ENCODE measurements at places on chromosomes 7 and 10.

DNA sequence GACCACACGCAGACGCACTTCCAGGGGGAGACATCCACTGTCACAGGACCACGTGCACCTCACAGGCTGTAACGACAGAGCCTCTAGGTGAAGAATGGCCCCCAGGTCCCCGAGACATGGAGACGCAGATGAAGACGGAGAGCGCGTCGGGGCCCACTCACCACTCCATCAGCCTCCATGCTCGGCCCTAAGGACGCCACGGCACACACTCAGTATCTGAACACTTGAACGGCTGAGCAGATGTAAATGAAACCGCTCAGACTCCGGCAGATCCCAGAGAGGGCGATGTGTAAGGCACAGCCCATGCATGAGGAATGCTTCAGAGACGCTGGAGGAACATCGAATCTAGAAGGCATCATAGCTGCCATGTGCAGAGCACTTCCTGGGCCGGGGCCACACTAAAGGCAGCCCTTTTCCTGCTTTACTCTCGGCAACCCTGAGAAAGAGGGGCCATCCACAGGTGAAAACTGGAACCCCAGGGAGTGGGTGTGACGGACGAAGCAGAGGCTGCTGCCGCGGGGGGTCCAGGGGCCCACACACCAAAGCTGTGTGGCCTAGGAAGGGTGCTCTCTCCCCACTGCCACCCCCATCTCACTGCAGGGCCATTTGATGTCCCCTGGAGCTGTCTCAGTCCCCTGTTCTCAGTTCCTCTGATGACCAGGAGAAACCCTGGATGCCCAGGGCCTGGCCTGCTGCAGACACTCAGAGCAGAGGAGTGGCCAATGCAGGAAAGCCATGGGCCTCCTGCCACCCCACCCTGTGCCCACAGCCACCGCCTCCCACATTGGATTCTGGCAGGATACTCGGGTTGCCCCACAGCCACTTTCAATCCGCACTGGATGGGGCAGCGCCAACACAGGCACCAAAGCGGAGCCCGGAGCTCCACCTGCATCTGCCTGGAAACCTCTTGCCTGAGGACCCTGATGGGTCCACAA is 253.8 kb downstream of the MAD1L1 start:
- no peak for DNase-seq

DNA sequence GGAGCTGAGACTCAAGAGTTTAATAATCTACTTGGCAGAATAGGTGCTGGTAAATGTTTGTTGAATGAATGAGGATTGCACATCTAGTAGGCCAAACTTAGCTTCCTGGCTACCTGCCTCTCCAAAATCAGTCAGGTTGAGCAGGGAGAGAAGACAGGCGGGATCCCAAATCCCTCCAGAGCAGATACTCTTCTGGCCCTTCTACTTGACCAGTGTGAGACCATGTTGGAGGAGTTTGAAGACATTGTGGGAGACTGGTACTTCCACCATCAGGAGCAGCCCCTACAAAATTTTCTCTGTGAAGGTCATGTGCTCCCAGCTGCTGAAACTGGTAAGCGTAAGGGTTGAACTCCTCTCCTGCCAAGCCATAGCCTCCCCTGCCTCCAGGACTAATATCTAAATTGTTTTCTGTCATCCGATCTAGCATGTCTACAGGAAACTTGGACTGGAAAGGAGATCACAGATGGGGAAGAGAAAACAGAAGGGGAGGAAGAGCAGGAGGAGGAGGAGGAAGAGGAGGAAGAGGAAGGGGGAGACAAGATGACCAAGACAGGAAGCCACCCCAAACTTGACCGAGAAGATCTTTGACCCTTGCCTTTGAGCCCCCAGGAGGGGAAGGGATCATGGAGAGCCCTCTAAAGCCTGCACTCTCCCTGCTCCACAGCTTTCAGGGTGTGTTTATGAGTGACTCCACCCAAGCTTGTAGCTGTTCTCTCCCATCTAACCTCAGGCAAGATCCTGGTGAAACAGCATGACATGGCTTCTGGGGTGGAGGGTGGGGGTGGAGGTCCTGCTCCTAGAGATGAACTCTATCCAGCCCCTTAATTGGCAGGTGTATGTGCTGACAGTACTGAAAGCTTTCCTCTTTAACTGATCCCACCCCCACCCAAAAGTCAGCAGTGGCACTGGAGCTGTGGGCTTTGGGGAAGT is 2.2 kb upstream of the MBLAC1 start:
- DNase-seq = no peak

DNA sequence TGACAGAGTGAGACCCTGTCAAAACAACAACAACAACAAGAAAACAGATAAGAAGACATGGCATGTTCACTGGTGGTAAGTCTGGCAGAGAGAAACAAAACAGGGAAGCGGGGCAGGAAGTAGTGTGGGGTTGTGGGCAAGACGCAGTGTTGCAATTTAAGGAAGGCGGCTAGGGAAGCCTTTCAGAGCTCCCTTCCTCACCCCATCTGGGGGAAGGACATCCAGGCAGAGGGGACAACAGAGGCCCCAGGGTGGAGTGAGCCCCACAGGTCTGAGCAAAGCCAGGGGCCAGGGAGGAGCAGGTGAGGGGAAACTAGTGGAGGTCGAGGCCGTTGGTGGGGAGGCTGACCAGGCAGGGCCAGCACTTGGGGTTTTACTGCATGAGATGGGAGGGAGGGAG is 16.8 kb downstream of the LAT2 start:
- no peak for DNase-seq

DNA sequence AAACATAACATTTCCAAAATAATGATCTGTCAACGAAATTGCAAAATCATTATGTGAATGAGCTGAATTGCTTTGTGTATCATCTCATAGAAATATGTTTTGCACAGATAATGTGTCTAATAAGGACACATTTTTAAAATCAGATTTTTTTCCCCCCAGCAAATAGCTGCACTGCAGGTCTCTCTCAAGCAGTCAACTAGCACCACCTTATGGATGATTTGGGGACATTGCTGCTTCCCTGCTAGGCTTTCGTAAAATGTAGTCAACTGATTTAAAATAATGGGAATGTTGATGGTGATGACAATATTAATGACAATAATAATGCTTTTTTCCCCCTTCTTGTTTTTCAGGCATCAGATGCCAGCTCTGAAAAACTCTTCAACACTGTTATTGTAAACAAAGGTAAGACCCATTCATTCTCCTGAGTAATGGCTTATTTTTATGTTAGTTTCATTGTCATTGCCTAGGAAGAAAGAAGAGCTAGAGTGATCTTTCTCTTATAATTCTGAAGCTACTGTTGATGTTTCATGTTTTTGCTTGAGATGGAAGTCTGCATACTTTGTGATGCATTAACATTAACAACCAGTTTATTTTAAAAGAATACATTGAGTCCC is 433.6 kb upstream of the GALNT17 start:
- DNase-seq = peak; percentile 70

- DNase-seq = peak; percentile 75
These were observed 48.7 kb upstream of the ZMIZ1 start for GRCh38 chr10:79020015-79020491.

GRCh38 chr10:91433620-91434019 is 23.5 kb downstream of the HECTD2 start:
- DNase-seq = no peak

GRCh38 chr7:44258865-44259546 is 58.2 kb downstream of the YKT6 start:
- DNase-seq = no peak

GRCh38 chr10:116826803-116827202 is 22.5 kb upstream of the ENO4 start:
- DNase-seq = peak; percentile 38

DNA sequence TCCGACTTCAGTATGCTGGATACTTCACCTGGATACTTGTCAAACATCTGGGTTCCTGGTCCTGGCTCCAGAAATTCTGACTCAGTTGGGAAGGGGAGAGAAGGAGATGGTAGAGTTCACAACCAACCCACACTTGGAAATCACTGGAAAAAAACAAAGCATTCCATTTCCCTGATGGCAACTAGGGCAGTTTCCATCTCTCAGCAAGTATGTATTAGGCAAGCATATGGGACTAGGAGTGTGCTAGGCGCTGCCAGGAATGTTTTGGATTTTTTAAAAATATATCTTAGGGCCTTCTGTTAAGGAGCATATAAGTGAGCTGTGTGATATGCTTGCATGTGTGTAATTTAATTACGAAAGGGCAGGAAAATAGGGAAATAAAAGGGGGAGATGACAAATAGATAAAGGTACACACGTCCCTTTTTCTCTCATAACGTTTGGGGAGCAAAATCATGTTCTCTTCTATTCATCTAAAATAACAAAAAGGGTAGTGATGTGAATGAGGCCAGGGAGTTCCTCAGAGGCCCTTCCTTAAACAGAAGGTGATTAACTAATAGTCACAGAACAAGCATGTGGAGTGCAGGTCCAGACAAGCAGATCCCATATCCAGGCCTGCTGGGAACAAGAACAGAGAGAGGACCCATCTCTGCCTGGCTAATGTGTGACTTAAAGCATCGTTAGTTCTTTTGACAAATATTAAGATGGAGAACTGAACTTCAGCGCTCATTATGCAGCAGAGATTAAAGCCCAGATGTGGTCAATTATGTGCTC is 64.5 kb upstream of the NFE2L3 start:
- DNase-seq = peak; percentile 8

DNA sequence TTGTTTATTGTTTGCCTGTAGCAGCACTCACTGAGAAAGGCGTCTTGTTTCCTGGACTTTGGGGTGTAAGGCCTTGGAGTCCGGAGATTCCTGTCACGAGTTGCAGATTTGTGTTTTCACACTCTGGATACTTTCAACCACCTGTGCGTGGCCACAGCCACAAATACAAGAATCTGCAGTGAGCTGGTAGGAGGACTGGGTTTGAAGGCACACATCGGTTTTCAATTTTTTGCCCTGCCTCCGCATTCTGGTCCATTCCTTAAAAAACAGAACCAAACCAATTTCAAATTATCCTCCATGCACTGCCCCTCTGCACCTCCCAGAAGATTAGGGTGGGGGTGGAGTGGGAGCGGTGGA is 619 bp downstream of the EXOC4 start:
- peak; percentile 14 for DNase-seq

- DNase-seq = no peak
These were observed 8.3 kb upstream of the SEMA3A start for GRCh38 chr7:84202855-84203254.

DNA sequence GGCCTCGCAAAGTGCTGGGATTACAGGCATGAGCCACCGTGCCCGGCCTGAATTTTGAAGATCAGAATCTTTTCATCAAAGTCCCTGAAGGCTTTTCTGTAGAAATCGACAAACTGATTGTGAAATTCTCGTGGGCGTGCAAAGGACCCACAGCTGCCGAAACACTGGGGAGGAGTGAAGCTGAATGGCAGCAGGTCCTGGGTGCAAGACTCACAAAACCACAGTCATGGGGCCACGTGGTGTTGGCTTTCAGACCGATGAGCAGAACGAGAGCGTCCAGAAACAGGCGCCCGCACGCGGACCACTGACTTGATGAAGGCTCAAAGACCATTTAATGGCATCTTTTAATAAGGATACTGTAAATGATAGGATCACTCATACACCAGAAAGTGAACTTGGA is 24.7 kb upstream of the PRKAR1B start:
- no peak for DNase-seq

GRCh38 chr10:4137299-4137698 is 352.3 kb upstream of the KLF6 start:
- no peak for DNase-seq

DNA sequence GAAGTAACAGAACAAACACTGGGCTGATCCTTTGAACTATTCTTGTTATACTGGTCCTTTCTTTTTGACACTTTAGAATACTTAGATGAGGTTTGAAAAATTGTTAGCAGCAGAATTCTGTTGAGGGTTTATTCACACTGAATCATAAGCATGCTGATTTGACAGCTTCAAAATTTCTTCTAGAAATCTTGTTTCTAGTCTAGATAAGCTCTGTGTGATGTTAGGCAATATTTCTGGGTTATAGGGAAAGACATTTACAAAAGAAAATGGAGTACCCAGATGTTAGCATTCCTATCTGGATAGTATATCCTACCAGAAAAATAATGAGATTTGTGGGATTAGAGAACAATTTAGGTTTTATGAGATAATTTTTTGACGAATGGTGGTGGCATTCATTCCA is 12.1 kb downstream of the CSTF2T start:
- DNase-seq = no peak

DNA sequence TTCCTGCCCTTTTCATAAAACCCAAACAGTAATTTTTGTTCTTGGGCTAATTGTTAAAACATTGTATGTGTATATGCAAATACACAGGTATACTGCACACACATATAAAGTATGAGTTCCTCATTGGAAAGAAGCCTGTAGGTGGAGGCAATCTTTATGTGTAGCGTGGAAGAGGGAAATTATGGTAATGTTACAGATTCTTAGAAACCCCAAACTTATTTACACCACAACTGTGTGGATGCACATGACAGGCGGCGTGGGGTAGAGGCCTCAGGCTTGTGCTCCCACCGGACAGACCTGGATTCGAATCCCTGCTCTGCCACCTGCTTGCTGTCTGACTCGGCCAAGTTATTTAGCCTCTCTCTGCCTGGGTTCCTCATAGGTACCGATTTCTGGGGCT is 223.0 kb downstream of the CELF2 start:
- DNase-seq = no peak

- DNase-seq = no peak
These were observed 312.8 kb upstream of the SORCS1 start for GRCh38 chr10:107477266-107477665.

DNA sequence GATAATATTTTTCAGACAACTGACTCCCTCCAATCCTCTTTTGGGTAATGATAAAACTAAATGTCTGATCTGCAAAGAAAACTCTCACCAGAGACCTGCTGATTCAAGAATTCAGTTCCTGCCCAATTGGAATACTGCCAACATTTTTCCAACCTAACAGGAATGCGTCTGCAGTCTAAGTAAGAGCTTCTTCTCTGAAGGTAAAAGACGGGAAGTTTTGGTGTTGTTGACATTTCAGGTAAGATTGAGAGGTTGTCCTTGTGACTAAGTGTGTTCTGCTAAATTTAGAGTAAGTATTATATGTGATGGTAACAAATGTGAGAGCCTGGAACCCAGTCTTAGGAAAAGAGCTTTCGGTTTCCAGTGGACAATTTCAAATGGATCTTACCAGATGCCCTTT is 17.6 kb downstream of the IFIT5 start:
- peak; percentile 62 for DNase-seq

DNA sequence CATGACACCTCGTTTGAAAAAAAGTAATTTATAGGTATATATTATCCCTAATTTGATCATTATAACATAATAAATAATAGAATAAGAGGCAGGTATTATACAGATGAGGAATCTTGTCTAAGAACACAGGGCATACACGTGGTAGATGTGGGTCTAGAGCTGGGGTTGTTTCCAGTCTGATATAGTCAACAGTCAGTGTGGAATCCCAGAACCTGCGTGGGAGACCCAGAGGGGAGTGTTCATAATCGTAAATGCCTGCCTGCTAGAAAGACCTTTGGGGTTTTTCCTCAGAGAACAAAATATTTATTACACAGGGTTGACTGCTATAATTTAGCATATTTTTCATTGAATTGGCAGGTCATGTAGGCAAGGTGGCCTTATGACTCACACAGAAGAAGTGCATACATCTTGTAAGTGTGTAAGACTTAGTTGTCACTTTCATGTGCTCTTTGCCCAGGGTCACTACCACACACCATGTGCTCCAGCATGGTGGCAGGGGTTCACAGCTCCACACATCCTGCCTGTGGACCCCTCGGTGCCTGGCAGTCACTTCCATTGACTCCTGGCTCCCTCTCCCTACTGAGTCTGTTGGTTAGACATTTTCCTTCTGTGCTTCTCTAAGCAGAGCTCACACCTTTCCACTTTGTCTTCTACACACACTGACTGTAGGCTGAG is 94.9 kb upstream of the IKZF1 start:
- DNase-seq = no peak

Measured in AG10803 (cell line).